ENCODE measurements at places on chromosomes 1 and 21.

DNA sequence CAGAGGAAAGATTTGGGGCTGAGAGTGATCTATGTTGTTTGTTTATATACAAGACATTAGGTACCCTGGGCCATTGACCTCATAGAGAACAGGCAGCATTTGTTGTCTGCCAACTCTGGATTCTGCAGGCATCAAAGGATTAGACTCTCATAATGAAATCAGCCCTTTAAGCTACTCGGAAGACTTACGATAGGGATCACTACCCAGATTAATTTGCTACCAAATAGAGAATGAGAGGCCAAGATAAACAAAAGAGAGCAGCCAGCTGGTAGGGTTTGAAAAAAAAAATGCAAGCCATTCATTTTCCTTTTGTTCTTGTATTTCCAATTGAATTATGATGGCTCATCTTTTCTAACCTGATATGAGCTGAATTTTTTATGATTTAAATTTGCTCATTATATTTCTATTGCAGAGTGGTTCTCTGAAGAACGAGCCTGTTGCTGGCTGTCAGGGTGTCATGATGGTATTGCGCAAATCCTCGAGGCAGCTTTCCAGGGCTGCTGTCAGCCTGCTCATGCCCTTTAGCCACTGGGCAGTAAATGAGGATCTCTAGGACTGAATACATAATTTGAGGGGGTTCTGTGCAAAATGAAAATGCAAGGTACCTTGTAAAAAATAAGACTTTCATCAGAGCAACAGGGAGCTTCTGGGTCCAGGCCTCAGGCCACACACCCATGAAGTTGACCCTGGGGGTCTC lies 116.4 kb upstream of the KCNJ15 start:
- DNase-seq = no peak

DNA sequence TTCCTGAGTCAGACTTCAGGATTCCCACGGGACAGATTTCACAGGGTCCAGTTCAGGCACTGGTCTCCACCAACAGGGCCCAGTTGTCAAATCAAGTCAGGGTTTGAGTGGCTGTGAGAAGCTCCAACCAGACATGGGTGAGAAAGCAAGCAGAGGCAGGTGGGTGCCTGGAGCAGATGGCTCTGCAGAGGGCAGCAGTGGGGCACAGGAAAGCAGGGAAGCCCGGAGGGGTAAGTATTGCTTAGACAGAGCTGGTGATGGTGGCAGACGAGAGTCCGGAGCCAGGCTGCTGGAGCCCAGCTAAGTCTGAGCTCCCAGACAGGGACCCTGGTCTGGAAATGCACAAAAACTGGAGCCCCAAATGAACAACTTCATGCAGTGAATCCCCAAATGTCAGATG lies 40.4 kb downstream of the RIMS3 start:
- DNase-seq = no peak

DNA sequence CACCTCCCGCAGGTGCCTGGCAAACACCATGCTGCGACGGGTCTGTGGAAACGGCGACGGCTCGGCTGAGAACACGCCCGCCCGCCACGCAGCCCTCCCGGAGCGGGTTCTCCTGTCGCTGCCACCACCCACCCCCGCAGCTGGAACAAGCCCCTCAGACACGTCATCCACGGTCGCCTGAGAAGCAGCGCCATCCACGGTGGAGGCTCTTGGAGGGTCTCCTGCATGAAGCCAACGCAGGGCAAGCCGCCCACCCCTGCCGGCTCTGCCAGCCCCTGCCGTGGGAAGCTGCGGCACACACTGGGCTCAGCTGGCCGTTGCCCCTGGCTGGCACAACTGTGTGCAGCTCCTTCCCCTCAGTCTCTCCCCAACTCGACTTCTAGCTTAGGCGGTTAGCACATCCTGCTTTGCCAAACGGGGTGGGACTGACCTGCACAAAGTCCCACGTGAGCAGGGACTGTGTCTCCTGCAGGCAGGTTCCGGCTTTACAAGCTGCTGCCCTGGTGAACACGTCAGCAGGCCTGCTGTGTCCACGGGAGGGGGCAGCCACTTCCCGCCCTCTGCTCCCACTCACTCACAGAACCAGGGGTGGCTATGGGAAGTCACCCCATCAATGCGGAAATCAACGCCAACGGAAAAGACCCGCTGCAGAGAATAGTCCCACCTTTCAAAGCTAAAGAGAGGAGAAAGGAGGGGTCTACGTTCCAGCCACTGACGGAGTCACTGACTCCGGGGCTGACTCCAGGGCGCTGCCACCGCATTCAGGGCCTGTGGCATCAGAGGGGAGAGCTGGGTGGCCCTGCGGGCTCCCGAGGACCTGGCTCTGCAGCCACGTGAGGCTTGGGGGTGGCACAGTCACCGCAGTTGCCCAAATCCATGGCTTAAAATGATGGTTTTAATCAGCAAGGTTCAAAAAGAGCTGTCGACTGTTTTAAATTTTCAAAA lies 10.3 kb downstream of the POFUT2 start:
- no peak for DNase-seq

- DNase-seq = no peak
Measured at GRCh38 chr1:65524931-65525265, 104.4 kb downstream of the LEPR start.

GRCh38 chr1:164563721-164564360 lies 4.9 kb downstream of the PBX1 start:
- no peak for DNase-seq

GRCh38 chr1:203870245-203870644 lies 8.8 kb downstream of the SNRPE start:
- no peak for DNase-seq

DNA sequence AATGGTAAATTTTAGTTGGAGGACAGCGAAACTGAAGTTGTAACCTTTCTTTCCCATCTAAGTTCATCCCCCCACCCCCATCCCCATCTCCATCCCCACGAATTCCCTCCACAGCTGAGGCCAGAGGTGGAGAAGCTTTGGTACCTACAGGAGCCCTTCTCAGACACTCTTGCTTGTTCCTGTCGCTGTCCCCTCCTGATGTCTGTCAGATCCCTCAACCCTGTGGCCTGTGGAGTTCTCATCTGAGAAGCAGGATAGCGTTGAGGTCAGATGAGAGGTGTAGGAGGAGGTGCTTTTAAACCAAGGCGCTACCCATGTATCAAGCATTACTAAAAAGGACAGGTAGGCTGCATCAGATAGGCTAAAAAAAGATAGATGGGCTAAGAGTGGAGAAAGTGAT lies 769 bp downstream of the NTPCR start:
- DNase-seq = peak; percentile 25

DNA sequence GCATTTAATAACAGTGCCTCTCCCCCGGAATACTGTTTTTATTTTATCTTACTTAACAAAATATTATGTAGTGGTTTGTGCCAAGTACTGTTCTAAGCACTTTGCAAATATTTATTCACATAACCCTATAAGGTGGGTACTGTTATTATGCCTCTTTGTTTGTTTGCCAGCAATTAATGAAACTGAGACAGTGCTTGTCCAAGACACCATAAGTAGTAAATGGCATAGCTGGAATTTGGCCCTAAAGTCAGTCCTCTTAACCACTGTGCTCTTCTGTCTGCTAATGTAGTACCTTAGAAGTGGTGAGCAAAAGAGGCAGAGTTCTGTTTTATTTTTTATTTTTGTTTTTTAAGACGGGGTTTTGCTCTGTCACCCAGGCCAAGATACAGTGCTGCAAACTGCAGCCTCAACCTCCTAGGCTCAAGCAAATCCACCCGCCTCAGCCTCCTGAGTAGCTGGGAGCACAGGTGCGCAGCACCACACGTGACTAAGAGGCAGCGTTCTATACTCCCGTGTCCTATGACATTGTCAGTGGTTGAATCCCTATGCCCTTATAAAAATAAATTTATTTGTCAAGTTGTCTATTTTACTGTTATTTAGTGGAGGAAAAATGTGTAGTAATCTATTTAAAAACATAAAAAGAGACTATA lies 165.8 kb downstream of the CLEC20A start:
- no peak for DNase-seq

GRCh38 chr1:66642992-66643391 lies 109.0 kb downstream of the SGIP1 start:
- no peak for DNase-seq

DNA sequence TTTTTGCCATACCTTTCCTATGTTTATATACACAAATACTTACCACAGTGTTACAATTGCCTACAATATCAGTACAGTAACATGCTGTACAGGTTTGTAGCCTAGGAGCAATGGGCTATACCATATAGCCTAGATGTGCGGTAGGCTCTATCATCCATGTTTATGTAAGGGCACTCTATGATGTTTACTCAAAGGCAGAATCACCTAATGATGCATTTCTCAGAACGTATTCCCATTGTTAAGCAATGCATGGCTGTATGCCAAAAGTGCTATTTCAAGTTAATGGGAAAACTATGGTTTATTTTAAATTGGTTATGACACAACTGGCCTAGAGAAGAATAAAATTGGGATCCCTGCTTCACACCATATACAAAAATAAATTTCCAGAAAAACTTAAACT lies 36.9 kb upstream of the DISP1 start:
- DNase-seq = no peak

DNA sequence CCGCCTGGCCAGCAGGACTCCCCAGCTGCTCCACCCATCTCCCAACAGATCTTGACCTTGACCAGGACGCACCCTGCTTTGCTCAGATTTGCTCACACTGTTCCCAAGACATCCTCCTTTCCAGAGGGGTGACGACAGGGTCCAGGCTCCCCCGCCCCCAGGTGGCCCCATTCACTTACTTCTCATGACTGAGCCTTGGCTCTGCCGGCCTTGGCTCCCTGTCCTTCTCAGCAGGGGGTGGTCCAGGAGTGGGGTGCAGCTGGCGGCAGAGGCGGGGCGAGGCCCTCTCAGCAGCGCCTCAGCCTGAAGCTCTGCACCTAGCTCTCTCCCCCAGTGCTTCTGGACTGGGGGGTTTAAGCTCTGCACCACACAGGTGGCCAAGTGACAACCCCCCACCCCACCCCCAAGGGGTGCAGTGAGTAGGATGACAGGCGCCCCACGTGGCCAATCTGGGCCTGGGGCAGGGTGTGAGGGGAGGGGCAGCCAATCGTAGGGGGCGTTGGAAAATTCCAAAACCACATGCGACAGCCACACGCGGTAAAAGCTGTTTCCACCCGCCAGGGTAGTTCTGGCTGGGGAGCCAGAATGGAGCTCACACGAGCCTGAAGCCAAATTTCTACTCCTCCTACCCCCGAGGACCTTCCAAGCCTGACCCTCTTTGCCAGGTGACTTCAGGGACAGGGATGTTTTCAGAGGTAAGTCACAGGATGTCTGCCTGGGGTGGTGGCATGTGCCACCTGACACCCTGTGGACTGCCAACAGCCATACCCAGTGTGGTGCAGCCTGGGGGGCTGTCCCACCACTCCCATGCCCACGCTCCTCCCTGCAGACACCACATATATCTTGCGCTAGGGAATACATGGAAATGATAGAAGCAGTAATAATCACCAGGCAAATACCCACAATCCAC lies 5.6 kb downstream of the RORC start:
- no peak for DNase-seq

DNA sequence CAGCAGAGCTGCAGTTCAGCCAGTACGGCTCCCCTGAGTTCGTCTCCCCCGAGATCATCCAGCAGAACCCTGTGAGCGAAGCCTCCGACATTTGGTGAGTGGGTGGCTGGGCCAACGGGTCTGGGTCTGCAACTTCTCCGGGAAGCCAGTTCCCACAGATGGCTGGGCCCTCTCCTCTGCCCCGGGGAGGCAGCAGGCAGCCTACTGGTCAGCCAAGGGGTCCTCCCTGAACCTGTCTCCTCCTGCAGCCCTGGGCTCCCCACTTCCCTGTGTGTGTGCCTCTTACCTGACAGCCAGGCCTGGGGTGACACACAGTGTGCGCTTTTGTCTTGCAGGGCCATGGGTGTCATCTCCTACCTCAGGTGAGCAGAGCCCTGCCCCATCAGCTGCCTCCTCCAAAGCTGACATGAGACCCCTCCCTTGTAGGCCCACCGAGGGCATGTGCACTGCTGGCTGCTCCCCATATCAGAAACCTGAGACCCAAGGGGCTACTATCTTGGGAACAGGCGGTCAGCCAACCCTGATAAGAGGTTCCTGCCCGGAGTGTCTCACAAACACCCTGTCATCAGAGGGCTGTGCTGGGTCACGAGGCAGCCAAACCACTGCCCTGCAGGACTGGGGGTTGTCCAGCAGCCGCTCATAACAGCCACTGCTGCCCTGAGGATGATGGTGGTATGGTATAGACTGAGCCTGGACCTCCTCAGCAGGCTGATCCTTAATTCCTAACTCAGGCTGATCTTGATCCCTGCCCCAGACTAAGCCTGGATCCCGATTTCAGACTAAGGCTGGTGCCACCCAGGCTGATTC lies 37.6 kb downstream of the TRIM11 start:
- DNase-seq = no peak

DNA sequence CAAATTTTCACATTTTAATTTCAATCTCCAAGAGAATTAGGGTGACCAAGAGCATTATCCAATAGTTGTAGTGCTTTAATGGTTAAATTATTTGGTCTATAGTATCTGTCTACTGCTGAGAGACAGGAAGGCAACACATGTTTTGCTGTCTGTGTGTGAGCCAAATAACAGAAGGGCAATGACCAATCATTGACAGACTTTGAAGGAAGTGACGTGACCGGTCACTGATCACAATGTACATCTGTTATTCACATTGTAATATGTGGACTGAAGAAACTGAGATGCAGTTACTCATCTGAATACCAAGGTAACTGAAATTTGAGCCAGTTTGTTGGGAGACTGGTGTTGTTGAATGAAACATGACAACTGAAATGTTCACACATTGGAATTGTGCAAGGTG lies 196.7 kb downstream of the LRRC40 start:
- DNase-seq = no peak

GRCh38 chr1:199041173-199041914 lies 402.5 kb downstream of the PTPRC start:
- peak; percentile 73 for DNase-seq

GRCh38 chr1:159187033-159187432 lies 15.6 kb downstream of the CADM3 start:
- no peak for DNase-seq

GRCh38 chr1:53601031-53601745 lies 137.8 kb downstream of the GLIS1 start:
- DNase-seq = no peak

DNA sequence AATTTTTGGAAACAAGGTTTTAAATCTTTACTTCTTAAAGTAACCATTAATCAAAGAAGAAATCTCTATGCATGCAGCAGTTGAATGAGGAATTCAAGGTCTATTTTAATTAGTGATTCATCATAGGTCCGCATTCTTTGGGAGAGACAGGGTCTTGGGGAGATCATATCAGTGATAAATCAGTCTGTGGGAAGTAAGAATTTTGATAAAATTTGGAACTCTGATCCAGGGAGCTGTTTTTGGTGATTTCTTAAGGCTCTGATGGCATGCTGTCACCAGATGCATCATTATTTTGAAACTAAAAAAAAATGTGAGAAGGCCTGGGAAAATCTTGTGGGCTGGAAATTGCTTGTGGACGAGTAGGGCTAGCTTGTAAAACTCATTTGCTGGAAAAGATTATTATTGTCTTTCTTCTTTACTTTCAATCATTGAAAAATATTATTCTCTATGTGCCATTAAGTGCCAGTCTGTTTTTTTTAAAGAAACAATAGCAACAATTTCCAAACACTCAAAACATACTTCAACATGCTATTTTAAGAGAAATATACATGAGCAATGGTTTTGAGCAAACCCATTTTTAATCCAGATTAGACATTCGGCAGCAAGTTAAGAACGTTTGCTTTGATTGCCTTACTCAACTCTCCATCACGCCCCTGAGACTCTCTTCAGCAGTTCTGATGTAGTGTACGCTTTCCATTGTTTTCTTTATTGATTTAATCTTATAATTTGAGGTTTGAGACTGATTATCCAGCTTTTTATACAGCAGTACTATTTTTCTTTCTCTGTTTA lies 62.6 kb downstream of the ZBTB18 start:
- DNase-seq = no peak
